ENCODE measurements at places on chromosomes 7 and 10.

GRCh38 chr7:17355050-17355449 is 56.6 kb downstream of the AHR start:
- no peak for DNase-seq

GRCh38 chr7:107972941-107973376 is 30.0 kb downstream of the LAMB1 start:
- no peak for DNase-seq

DNA sequence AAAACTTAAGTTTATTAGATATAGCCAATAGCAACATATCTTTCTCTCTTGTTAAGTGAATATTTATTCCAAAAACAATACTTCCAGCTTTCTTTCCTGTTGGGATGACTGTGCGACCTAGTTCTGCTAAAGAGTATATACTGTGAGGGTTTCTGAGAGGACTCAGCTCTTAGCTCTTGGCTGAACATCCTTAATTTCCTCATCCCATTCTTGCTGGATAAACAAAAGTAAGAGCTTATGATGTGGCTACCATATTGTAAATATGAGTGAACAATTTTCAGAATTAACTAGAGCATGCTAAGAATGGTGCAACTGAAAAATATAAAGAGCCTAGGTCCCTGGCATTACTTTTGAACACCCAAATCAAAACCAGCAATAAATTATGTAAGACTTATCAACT is 279.5 kb upstream of the GNAI1 start:
- no peak for DNase-seq

DNA sequence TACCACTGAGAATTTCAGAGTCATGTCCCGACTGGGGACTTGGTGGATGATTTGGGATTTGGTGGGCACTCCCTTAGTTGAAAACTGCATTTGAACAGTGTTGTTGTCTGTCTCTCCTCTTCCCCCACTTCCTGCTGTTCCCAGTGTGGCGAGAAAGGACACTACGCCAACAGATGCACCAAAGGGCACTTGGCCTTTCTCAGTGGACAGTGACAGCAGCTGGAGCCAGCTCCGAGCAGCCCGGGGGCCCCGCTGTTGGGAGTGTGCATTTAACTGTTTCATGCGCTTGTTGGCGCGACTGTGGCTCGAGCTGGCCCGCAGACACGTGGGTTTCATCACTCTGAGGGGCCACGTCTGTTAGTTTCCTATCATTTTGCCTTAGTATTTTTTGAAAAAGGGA is 9.7 kb downstream of the ATP5MF start:
- no peak for DNase-seq

DNA sequence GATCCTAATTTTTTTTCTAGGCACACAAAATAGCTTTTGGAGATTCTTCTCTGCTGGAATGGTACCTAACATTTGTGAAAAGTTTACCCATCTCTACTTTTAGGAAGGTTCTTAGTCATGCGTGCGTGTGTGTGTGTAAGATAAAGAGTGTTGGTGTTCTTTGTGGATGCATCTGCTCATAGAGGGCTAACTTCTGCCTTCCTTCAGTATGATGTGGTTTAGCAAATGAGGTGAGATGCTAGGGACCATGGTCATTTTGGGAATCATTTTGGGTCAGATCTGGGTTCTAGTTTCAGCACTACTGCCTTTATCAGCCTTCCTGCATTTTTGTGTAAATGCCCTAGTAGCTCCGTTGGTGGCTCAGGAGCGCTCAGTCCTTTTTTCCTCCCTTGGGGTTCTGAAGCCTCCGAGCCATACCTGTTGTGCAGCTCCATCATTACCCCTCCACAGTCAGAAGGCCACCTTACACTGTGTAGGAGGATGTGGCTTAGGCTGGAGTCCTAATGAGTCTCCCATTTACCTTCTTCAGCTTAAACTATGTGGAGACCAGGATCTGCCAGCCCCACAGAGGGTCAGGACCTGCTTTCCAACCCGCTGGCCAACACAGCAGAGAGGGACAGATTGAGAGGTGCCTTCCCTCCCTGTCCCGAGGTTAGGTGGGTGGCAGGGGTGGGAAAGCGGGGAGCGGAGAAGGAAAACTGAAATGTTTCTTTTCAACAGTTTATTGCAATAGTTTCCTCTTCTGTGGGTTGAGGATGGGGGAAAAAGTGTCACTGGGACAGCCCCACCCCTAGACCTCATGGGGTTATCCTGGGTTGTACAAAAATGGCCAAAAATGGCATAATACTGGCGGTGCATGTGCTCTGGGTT is 31.2 kb downstream of the TSPAN14 start:
- DNase-seq = no peak

- peak; percentile 69 for DNase-seq
Observed at GRCh38 chr7:155069992-155070751, at the start of gene HTR5A. HTR5A (plus strand) TSS chr7:155070324; CDS start chr7:155070900, 576 bp downstream.

- DNase-seq = no peak
Observed at GRCh38 chr7:150824379-150825177, 24.0 kb downstream of the TMEM176A start.

GRCh38 chr10:7686351-7687171 is 16.6 kb upstream of the ITIH2 start:
- no peak for DNase-seq

DNA sequence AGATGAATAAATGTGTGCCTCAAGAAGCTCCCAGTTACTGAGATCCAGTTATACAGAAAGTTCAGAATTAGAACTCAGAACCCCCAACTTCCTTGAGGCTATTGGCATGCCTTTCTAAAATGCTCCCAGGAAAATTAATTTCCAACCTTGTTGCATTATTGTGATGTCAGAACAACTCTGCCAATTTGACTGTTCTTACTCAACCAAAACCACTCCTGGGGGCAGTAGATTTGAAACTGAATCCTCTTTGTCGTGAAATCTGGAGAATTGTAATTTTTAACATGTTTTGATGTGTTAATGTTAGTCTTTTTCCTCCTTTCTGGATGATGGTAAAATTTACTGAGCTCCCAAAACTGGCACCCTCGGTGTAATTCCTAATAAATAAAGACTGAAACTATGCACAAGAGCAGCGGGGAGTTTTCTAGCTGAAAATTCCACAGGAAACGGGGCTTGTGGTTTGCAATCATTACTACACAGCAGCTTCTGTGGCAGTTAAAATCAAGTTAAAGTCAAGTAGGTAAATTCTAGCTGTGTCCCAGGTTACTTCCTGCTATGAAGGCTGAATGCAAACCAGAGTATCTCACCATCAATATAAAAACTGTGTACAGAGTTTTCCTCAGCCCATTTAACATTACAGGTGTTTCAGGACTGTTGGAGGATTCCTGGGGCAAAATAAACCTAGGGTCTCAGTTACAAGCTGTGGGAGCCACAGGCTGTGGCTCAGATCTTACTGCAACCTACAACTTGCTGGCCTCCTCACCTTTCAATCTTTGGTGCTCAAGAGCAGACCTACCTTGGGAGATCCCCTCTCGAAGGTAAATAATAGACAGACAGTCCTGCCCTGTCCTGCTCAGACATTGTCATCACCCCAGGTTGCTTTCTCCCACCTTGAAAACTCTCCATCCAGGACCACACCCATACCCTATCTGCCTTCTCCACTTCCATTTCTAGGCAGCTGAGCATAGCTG is 156.3 kb upstream of the KMT2E start:
- no peak for DNase-seq

- DNase-seq = no peak
Observed at GRCh38 chr7:107890493-107890961, 456 bp upstream of the DLD start.

- DNase-seq = no peak
Observed at GRCh38 chr7:48411619-48412018, 240.4 kb downstream of the ABCA13 start.
